ENCODE measurements at places on chromosomes 6 and 20.

DNA sequence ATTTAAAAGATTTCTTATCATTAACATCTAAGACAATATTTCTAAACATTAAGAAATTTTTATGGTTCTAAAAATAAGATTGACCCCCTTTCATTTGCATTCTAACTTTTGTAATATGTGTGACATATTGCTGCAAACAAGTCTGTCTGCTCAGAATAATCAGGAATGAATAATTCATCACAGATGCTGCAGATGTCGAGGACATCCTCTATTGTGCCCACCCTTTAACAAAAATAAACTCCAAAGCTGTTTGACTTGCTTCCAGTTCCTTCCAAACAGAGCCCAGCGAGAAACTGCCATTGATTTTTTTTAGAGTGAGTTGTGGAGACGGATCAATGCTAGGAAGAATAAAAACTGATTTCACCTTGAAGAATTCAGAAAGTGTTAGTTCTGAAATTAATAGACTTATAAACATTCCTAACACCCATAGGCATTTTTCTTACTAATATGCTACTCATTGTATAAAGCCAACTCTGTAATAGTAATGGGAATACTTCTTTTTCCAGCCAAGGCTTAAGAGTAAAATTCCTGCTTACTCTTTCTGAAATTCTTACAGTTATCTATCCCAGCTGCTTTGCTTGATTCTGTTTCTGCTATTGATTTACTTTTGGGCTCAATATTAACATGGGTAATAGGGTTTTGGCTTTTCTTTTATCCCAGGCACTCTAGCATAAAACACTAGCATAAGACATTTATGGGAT is 244.8 kb upstream of the FAM83B start:
- H3K4me1 ChIP-seq, result no peaks in the 10 kb centered on the region
- no peak for DNase-seq
- H3K36me3 ChIP-seq, result no peaks in the 10 kb centered on the region
- H3K27ac ChIP-seq, result no peak overlapping the region

- no peaks in the 10 kb centered on the region for H3K4me1 ChIP-seq
- no peak for DNase-seq
- no peak overlapping the region for H3K4me3 ChIP-seq
- H3K27ac ChIP-seq, result no peak overlapping the region
Observed at GRCh38 chr6:14550822-14551221, 433.2 kb downstream of the CD83 start.

GRCh38 chr6:104322841-104323240 is 536.9 kb downstream of the HACE1 start:
- H3K27ac ChIP-seq, result no peak overlapping the region
- DNase-seq, result no peak
- H3K4me3 ChIP-seq, result no peak overlapping the region
- H3K36me3 ChIP-seq, result no peaks in the 10 kb centered on the region

DNA sequence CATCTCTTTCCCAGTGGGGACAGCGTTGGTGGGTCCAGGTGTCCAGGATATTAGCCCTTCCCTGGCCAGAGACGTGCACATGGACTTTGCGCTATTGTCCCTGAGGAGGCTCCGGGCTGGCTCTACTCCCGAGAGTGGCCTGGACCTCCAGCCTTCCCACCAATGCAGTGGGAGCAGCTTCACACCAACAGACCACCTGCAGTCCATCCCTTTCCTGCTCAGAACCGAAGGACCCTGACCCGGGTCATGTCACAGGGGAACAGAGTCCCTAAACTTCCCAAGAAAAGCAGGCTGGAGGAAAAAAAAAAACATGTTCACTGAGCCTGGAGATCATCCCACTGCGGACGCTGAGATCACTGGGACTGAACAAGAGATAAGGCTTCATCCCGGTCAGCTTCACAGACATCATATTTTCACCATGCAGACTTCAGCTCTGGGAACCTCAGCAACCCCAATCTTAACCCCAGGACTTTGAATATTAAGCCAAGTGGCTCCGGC is 18.3 kb downstream of the ZMYND8 start:
- H3K36me3 ChIP-seq, result peaks cover 26% of the 10 kb centered on the region
- no peak overlapping the region for H3K4me3 ChIP-seq
- no peak for DNase-seq
- H3K27ac ChIP-seq, result no peak overlapping the region

- DNase-seq, result no peak
- no peak overlapping the region for H3K4me3 ChIP-seq
- H3K27me3 ChIP-seq, result peaks cover 34% of the 10 kb centered on the region
- H3K27ac ChIP-seq, result no peak overlapping the region
- H3K4me1 ChIP-seq, result no peaks in the 10 kb centered on the region
- H3K36me3 ChIP-seq, result no peaks in the 10 kb centered on the region
Observed at GRCh38 chr6:122778302-122778701, 1.2 kb upstream of the FABP7 start.

GRCh38 chr20:10404023-10404628 is 29.9 kb downstream of the MKKS start:
- H3K4me3 ChIP-seq, result no peak overlapping the region
- no peaks in the 10 kb centered on the region for H3K27me3 ChIP-seq
- no peak overlapping the region for H3K27ac ChIP-seq
- H3K4me1 ChIP-seq, result peaks cover 15% of the 10 kb centered on the region

DNA sequence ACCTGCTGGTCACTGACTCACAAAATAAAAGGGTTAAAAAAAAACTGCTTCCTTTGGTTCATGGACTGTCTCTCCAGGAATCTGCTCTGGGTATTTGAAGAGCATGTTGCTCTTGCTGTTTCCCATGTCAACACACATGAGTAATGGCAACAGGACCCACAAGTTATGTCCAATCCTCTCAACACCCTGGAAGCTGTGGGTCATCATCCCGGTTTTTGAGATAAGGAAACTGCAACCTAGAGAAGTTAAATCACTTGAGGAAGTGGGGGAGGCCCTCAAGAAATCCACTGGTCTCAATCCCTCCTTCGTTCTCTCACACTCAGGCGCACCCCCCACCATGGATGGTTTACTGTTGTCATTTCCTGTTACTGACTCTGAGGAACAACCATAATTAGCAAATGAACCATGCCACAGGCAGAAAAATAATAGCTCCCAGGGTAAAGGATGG is 12.4 kb downstream of the MAP1LC3A start:
- H3K27me3 ChIP-seq, result no peaks in the 10 kb centered on the region
- peaks cover 8% of the 10 kb centered on the region for H3K36me3 ChIP-seq
- H3K4me1 ChIP-seq, result peaks cover 11% of the 10 kb centered on the region
- peak overlapping the region; percentile 81 for H3K27ac ChIP-seq
- no peak for DNase-seq
- no peak overlapping the region for H3K4me3 ChIP-seq

DNA sequence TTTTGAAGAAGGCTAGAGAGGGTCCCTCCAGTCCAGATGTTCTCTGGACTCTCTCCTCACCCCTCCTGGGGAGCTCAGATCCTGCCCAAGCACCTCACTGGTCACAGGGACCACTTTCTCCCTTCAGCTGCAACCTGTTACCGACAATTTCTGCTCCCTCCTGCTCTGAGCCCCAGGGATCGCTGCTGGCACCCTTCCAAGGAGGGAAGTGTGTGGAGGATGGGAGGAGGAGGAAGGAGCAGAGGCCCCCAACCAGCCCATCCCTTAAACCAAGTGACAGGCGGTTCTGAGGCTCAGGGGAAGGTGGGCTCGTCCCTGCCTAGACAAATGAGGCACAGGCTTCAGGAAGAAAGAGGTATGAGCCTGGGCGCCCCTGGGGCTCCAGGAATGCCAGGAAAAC is 13.9 kb downstream of the PMEPA1 start:
- no peaks in the 10 kb centered on the region for H3K36me3 ChIP-seq
- H3K27ac ChIP-seq, result no peak overlapping the region
- peaks cover 17% of the 10 kb centered on the region for H3K27me3 ChIP-seq
- no peak overlapping the region for H3K4me3 ChIP-seq
- peaks cover 19% of the 10 kb centered on the region for H3K4me1 ChIP-seq

- peaks cover 2% of the 10 kb centered on the region for H3K4me1 ChIP-seq
- DNase-seq, result no peak
- no peak overlapping the region for H3K27ac ChIP-seq
- no peaks in the 10 kb centered on the region for H3K27me3 ChIP-seq
- peaks cover 11% of the 10 kb centered on the region for H3K36me3 ChIP-seq
Observed at GRCh38 chr6:142958343-142958742, 13.4 kb upstream of the HIVEP2 start.

DNA sequence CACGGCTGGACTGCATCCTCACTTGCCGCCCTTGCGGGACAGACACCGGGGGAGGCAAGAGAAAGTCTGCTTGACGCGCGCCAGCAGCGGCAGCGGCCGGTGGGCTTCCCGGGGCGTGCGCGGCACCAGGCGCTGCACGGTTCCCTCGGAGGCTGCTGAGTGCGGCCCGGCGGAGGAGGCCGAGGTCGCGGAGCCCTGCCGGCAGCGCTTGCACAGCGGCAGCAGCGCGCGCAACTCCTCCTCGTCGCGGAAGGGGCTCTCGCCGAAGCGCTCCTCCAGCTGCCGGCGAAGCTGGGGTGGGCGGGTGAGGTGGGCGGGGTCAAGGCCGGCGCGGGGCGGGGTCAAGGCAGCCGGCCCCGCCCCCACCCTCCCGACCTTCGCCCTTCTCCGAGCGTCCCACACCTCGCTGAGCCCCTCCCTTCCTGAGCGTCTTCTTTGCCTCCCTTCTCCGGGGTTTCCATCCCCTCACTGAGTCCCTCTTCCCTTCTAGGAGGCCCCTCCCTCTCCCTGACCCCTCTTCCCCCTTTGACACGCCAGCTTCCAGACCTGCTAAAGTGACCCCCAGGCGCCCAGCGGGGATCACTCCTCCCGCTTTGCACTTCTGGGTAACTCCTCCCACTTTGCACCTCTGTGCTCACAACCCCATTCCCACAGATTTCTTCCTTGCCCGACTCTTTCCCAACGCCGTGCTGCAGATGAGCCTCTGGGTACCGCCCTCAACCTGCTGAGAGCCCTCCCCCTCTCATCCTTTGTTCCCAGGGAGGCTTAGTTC is 8.8 kb downstream of the DUSP15 start:
- H3K4me1 ChIP-seq, result peaks cover 10% of the 10 kb centered on the region
- H3K4me3 ChIP-seq, result peak overlapping the region; percentile 58
- peaks cover 40% of the 10 kb centered on the region for H3K27me3 ChIP-seq

- H3K27me3 ChIP-seq, result no peaks in the 10 kb centered on the region
- no peak overlapping the region for H3K4me3 ChIP-seq
- H3K27ac ChIP-seq, result no peak overlapping the region
- no peaks in the 10 kb centered on the region for H3K36me3 ChIP-seq
- DNase-seq, result no peak
- no peaks in the 10 kb centered on the region for H3K4me1 ChIP-seq
Observed at GRCh38 chr6:154890874-154891273, 104.2 kb upstream of the TIAM2 start.

DNA sequence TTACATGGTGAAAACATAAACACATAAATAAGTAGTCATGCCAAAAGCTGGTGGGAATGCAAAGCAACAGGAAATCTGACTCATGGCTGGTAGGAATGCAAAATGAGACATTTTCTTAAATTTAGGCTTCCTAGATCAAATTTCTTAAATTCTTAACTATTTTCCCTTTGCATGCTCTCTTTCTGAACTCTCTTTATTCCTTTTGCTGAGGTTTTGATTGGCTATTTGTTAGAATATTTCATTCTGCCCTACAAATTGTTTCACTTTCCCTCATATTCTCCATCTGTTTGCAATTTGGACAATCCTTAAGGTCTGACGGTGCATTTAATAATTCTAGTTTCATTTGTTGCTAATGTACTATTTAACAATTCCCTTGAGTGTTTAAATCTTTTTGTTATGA is 437.5 kb upstream of the RGS17 start:
- no peaks in the 10 kb centered on the region for H3K36me3 ChIP-seq
- DNase-seq, result no peak
- no peak overlapping the region for H3K4me3 ChIP-seq
- no peaks in the 10 kb centered on the region for H3K27me3 ChIP-seq

GRCh38 chr6:158807515-158808441 is 11.4 kb downstream of the EZR start:
- H3K27ac ChIP-seq, result peak overlapping the region; percentile 18
- peaks cover 94% of the 10 kb centered on the region for H3K4me1 ChIP-seq
- H3K4me3 ChIP-seq, result no peak overlapping the region
- no peaks in the 10 kb centered on the region for H3K27me3 ChIP-seq
- H3K36me3 ChIP-seq, result peaks cover 44% of the 10 kb centered on the region
- DNase-seq, result no peak

DNA sequence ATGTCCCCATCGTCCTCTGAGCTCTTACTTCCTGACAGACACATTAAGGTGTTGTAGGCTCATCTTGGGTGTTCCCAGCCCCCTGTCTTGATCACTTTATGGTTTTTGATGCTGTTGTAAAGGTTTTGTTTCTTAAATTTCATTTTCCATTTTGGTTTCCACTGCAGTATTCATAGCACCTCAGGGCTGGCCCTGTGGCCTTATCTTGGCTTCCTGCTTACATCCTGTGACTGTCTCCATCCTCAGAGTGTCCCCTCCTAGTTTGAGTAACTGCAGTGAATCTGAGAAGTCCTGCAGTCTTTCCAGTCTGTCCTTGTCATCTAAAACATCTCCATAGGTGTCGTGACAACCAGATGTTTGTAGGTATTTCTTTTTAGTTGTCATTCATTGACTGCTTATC is 50.9 kb downstream of the JARID2 start:
- peaks cover 33% of the 10 kb centered on the region for H3K36me3 ChIP-seq
- peak; percentile 34 for DNase-seq
- H3K27ac ChIP-seq, result peak overlapping the region; percentile 77
- H3K27me3 ChIP-seq, result peaks cover 2% of the 10 kb centered on the region

DNA sequence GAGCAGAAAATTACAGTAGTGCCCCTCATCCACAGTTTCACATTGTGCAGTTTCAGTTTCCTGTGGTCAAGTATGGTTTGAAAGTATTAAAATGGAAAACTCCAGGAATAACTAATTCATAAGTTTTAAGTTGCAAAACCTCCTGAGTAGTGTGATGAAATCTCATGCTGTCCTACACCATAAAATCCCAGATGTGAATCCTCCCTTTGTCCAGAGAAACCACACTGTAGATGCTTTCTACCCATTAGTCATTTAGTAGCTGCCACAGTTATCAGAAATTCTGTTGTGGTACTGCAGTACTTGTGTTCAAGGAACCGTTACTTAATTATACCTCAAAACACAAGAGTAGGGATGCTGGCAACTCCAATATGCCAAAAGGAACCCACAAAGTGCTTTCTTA is 74.7 kb downstream of the PTCHD4 start:
- H3K36me3 ChIP-seq, result no peaks in the 10 kb centered on the region
- no peaks in the 10 kb centered on the region for H3K4me1 ChIP-seq
- no peak overlapping the region for H3K4me3 ChIP-seq
- no peak for DNase-seq

DNA sequence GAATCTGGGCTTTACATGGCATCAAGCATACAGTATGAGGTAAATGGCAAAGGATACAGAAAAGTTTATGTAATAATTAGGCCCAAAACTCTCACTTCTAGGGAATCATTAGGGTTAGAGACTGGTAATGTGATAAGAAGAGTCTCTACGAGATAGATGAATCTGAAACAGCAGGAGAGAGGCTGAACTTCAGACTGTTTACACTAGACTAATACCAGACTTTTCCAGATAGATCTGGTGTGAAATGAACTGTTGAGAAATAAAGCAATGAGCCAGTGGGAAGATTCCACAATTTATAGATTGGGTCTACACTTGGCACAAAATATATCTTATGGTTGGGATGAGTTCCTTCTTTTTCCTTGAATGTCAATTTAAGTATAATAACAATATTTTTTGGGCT is 134.3 kb downstream of the MAN1A1 start:
- H3K27me3 ChIP-seq, result no peaks in the 10 kb centered on the region
- H3K4me1 ChIP-seq, result no peaks in the 10 kb centered on the region
- no peak for DNase-seq
- no peak overlapping the region for H3K4me3 ChIP-seq
- H3K36me3 ChIP-seq, result peaks cover 2% of the 10 kb centered on the region

GRCh38 chr6:114052141-114052540 is 81.2 kb upstream of the HDAC2 start:
- no peak overlapping the region for H3K4me3 ChIP-seq
- no peaks in the 10 kb centered on the region for H3K36me3 ChIP-seq
- H3K4me1 ChIP-seq, result no peaks in the 10 kb centered on the region
- DNase-seq, result no peak
- no peak overlapping the region for H3K27ac ChIP-seq

Data from activated T-helper 1 cell treated with anti-CD3 and anti-CD28 coated beads, Interleukin-12 subunit alpha, Interleukin-12 subunit beta, Interleukin-2, Interleukin-4 antibody, amounts not matched to agents 30 ng/mL and 10 ng/mL and 1 ng/mL, durations not matched to agents 14 hours and 24 hours and 36 hours (primary cell).